ENCODE measurements at places on chromosomes 11 and 22. TPM values are rescaled to one million over a fixed set of nuclear protein-coding genes. Genes with fewer than 3 reads are reported as not detected.

DNA sequence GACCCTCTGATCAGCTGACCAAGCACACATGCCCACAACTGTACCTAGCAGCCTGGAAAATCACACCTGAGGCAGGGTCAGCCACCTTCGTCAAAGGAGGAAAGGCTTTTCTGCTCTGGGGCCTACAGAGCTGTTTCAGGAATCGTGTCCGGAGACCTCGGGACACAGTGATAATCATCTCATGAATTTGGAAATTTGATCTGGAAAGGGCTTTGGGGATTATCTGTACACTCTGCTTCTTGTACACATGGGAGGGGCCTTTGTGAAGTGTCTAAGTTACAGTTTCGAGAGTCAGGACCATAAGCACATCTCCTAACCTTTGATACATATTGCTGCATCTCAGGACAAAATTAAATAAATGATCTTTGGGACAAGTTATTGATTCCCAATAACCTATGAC is 1421.2 kb upstream of the TENM4 start:
- DNase-seq, result no peak

DNA sequence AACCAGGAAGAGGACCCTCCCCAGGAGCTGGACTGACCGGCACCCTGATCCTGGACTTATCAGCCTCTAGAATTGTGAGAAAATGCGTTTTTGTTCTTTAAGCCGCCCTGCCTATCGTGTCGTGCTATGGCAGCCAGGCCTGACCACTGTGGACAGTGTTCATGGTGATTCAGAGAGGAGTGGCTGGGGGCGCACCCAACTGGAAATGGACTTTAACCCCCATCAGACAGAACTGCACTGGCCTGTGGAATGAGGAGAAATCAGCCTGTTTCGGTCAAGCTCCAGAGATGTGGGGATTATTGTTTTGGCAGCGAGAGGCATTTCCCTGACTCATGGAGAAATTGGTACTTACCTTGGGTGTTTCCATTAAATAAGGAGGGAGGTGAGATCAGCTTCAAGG is 1437.8 kb downstream of the BRD1 start:
- DNase-seq, result no peak

- DNase-seq, result no peak
These were observed 144.7 kb upstream of the LMO1 start for GRCh38 chr11:8408151-8408941.

- DNase-seq, result no peak
These were observed 50.3 kb downstream of the SPON1 start for GRCh38 chr11:14012846-14013245.

- no peak for DNase-seq
These were observed 473.4 kb downstream of the SOX6 start for GRCh38 chr11:15882876-15883454.

DNA sequence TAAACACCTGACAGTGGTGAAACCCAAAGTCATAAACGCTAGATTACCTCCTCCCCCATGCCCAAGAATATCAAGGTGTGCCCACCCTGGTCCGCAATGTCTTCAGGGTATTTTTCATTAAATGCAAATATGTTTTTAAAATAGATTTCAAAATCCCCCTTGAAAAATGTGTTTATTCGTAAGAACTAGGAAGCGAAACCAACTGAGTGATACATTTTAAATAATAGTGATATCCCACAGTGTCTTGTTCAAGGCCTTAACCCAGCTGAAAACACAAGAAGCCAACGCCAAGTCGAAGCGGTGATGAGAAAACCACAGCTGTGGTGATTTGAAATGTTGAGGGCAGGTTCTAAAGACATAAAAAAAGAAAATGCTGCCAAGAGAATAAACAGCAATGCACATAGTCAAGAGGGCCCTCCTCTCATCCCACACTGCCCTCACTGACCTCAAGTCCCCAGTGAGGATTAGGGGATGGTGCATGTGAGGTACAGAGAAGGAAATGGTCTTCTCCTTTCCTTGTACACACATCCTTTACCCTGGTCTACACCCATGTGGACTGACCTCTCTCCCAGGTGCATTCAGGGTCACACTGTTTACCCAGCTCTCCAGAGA is 25.5 kb downstream of the KCNJ1 start:
- no peak for DNase-seq

DNA sequence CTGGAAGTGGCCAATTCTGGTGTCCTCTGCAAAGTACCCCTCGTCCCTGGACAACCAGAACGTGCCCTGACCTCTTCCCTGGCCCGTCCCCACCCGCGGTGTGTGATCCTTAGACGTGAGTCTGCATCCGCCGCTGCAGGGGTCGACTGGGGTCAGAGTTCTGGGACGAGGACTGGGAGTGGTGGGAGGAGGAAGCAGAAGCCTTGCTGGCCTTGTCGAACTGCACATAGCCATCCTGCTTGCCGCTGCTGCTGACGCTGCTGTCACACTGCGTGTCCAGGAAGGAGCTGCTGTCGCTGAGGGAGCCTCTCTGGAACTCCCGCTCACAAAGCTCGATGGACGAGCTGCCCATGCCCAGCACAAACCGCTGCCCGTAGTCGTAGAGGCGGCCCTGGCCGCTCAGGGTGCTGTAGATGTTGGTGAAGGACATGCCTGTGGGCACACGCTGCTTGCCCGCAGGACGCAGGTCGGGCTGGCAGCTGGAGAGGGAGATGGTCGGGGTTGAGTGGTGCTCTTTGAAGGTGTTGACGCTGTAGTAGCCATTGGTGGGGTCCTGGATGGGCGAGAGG is 69.1 kb downstream of the ST3GAL4 start:
- DNase-seq, result no peak

DNA sequence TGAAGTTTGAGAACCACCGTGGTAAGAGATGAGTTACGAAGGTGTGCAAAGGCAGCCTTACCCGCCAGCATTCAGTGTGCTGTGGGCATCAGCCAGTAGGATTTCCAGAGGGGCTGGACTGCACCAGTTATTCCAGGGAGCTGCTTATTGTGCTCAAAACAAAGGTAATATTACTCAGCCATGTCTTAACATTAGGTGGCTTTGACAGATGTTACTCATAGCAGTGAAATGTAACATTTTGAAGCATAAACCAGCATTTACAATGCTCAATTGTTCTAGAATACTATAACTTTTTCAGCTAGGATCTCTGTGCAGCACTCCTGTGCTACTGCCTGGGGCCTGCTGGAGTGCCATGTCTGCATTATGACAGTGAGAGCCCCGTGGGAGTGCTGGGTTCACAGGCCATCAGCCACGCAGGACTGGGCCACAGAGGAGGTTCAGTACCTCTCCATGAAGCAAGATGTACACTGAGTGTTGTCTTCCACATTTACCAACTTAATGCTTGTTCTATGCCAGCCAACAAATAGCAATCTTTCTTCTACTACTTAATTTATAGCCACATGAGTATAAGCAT is 238.1 kb downstream of the CADM1 start:
- DNase-seq, result no peak

DNA sequence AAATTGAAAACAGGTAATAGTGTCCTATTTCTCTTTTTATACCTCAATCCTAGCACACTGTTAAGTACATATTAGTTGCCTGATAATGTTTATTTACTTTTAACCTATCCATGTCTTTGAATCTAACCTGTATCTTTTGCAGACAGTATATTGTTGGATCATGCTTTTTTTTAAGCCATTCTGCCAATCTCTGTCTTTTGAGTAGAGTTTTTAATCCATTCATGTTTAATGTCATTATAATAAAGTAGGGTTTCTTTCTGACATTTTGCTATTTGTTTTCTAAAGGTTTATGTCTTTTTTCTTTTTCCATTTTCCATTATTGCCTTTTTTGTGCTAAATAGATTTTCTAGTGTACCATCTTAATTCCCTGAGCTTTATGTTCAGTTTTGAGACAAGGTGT is 23.8 kb upstream of the DEPDC7 start:
- DNase-seq, result no peak

DNA sequence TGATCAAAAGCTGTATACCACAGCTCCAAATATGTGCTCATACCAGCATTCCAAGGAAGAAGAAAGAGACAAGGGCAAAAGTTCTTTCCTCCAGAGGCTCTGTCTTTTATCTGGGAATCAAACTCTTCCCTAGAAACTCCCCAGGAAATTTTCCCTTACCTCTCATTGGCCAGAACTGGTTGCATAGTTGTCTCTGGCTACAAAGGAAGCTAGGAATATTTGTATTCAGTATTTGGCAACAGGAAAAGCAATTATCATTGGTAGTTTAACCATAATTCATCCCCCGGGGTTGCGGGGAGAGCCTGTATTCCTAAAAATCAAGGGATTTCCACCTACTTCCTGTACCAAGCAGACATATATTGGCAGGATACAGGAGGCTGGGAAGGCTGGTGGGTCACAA is 10.5 kb upstream of the ZFTA start:
- no peak for DNase-seq

DNA sequence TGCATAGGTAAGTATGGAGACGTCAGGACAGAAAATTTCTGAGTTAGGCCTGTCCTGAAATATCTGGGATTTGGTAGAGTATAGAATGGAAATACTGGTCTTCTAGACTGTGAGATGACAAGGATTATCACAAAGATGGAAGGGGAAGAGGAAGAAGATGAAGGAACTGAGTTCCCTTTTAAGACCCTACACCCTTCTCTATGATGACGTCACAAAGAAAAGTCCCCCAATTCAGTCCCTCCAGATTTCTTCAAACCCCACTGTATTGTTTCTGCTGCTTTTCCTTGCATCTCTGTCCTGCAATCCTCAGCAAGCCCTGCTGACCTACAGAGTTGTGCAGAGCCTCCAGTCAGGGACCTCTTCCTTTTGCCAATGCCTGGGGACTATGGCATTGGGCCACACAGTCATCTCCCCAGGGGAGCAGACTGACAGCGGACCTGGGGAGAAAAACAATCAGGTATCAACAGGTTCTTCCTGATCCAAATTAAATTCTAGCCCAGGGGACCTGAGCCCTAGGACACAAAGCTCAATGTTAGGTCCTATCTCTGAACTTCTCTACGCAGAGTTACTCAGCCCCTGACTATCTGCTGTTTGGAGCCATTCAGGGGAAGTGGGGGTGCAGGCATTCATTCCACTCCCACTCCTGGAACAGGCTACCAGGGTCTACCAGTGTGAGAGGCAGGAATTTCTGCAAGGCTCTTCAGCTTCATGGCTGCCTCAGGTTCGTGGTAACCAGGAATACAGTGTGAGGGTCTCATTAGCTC is 49.2 kb upstream of the POU2AF1 start:
- no peak for DNase-seq

GRCh38 chr11:19970944-19971343 is 189.3 kb downstream of the DBX1 start:
- DNase-seq, result no peak

CCDC116 gene
- polyA plus RNA-seq, result 0.10 TPM

PATE2 gene
- polyA plus RNA-seq, result not detected

All from BJ (cell line).